RWPE1 (cell line): ENCODE measurements at places on chromosomes 4 and X.

- peak; percentile 8 for DNase-seq
These were observed 116.0 kb upstream of the RPS6KA3 start for GRCh38 chrX:20382518-20383297.

DNA sequence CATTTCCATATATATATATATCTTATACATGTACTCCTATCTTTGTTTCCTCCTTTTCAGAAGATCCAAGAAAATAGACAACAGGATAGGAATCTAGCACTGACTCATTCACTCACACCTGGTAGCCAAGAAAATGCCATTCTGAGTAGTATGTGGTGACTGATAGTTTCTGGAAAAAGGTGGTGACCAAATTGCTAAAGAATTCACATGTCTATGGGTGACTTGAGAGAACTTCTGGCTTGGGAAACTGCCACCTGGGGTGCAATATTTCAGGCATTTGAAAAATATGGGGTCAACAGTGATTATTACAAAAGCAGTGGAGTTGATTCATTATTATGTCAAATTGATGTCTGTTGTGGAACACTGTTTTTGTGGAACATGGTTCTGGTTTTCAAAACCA lies 605.1 kb downstream of the PCDH18 start:
- DNase-seq = peak; percentile 13

DNA sequence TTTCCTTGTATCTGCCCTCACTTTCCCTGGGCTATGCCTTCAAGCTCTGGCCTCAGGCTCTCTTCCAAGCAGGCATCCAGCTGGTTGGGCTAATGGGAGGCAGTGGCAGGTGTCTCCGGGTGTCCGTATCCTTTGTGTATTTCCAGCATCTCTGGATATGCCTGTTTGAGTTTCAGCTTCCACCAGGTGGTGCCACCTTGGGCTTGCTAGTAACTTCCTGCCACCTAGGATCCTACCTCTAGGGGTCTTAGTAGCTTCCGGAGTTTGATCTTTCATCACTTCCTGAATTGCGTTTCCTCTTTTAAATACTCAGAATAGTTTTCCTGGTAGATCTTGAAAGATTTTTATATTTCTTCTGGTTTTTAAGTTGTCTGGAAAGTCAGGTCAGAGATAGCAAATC lies 23.2 kb upstream of the ANOS1 start:
- DNase-seq = no peak

DNA sequence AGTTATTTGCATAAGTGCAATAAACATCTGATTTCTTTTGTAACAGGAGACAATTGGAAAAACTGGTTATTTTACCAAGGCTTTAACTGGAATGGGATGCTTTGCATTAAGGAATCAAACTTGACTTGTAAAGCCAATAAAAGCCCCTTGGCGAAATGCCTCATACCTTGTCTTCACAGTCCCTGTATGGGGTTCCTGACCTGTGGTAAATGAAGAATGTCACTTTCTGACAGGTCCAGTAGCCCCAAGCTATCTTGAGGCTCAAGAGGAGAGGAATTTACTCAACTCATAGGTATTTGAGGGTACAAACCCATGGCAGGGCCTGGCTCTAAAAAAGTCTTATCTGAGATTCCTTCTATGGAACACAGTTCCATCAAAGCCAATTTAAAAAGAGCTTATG lies 78.0 kb downstream of the ACOX3 start:
- DNase-seq = no peak

DNA sequence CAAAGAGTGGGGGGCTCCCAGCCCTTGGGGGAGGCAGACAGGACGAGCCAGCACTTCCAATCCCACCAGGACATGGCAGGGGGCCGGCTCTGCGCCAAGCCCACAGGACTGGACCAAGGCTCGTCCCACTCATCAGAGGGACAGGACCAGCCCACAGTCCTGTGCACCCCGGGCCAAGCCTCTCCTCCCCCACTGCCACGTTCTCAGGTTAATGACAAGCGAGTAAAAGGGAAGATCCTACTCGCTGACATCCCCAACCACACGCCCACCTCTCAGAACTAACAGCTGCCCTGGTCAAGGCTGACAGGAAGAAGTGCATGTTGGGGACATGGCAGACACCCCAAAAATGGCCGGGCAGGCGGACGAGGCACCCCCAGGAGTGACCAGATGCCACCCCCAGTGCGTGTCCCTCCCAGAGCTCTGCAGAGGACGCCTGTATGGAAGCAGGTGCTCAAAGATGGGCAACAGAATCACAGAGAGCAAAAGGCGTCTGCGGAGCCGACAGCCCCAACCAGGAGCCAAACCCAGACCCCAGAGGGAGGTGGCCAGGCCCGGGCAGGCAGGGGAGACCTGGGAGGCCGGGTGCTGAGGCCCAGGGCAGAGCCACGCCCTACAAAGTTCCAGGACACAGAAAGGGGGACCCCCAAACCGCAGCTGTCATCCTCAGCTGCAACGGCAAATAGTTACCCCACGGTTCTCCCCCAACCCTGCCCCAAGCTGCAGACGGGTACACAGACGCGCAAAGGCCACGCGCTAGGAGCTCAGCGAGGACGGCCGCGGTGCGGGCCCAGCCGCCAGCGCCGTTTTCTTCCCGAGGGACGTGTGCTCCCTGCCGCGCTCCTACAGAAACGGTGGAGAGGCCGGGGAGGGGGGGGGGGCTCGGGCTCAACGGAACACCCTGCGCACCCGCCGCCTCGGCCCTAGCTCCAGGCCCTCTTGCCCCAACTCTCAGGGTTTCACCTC lies 1.7 kb downstream of the CTBP1 start:
- DNase-seq = no peak

- no peak for DNase-seq
These were observed 4.2 kb downstream of the PDHA1 start for GRCh38 chrX:19347916-19348315.
